ENCODE measurements at places on chromosomes 1 and 21.

GRCh38 chr21:25999921-26000582, 170.5 kb downstream of the APP start:
- no peak for DNase-seq

DNA sequence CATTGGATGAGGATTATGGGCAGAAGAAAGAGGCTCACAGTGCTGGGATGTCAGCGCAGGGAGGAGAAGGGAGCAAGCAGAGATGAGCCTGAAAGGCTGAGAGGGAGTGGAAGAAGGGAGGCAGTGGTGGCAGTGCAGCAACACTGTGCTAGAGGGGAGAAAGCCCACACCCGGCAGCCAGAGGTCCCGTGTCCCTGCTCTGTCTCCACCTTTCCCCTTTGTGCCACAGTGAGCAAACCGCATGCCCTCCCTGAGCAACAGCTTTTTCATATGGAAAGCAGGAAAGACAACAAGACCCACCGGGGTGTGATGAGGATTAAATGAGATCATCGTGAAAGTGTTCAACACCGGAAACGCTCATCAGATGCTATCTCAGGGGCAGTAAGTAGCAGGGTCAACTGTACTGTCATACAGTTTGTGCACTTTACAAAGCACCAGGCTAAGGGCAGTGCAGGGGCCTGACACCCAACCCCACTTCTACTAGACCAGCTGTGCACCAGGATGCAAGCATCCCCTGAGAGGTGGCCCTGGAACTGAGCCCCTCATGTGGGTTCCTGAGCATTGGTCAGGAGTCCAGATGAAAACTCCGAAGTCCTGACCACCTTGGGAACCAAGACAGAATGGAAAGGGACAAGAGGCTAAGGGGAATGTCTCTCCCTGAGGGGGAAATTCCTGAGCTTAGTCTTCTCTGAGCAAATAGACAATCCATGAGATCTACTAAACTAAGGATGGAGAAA, 9.1 kb downstream of the NHLH1 start:
- DNase-seq = no peak

GRCh38 chr21:21002153-21002552, 3.9 kb downstream of the NCAM2 start:
- DNase-seq = no peak

- DNase-seq = no peak
These were observed 17.5 kb downstream of the DIO1 start for GRCh38 chr1:53911442-53911841.

DNA sequence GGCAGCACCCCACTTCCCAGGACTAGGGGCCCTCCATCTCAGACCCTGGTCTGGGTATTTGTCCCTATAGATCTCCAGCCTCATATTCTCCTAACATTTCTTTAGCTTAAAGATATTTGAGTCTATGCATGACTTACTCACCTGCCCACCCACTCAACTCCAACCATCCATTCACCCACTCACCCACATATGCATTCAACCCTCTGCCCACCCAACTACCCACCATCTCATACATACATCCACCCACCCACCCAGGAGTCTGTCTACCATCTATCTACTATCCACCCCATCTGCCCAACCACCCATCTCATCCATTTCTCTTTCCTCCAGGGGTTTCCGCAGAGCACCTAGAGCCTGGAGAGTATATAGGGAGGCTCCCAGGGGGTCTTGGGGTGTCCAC, 42.7 kb downstream of the FAAH start:
- no peak for DNase-seq

DNA sequence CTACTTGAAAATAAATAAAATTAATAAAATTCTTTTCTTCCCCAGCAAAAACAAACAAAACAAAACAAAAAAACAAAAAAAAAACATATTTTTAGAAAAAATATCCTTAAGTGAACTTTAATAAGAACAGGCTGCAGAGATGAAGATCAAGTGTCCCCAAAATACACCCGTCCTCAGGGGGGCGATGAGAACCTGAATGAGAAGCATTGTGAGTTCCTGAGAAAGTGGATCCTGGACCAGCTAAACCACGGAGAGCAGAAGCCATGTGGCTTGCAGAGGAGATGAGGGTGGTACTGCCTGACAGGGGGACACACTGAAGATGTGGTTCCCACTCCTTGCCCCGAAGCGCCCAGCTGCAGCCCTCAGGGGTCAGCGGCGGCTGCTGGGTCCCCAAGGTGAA, 89.3 kb downstream of the ITPKB start:
- DNase-seq = no peak

GRCh38 chr1:161100556-161100955, 2.4 kb downstream of the KLHDC9 start:
- no peak for DNase-seq

DNA sequence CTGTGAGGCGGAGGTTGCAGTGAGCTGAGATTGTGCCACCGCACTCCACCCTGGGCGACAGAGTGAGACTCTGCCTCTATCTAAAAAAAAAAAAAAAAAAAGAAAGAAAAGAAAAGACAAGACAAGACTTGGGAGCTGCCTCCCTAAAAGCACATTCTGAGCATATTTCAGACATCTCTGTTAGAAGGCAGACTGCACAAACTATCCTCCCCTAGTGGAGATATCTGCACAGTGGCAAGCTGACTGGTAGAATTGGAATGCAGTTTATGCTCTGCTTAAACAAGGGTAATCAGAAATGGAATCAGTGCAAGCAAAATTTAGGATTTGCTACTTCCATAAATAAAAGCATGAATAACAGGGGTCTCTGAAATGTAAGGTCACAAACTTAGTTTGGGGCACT, 31.8 kb downstream of the GNG4 start:
- no peak for DNase-seq

DNA sequence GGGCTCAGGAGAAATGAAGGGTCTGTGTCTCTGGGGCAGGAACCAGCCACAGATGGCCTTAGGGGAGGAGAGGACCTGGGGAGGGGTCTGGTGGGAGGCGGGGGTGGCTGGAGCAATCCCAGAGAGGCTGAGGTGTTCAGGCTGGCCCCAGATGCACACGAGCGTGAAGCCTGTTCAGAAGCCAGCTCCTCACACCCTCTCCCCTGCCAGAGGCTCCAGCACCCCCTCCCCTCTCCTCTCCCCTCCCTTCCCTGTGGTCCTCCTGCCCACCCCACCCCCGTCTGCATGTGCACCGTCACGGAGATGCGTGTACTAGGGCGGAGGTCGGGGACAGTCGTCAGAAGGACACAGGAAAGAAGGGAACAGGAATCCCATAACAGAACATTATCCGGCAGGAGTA, 115.0 kb upstream of the COL6A1 start:
- DNase-seq = no peak

DNA sequence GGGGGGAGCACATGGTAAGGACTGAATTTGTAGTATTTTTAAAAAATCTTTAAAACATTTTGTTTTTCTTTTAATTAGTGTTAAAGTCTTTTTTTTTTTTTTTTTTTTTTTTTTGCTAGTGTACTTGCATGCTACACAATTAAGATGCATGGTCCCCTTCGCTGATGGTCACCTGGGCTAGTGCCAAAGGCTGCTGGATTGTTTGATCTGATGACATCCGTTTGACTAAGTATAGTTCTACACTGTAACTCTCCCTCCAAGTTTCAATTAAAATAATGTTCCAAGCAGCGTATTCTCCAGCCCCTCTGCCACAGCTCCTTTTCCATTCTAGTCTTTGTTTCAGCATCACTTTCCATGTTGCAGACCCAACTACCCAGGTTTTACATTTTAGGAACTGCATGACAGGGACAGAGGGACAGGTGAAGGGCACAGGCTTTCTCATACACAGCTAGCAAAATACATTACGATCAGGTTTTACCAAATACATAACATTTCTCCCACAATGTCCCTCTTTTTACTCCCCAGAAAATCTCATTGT, 852 bp upstream of the RAVER2 start:
- DNase-seq = no peak

DNA sequence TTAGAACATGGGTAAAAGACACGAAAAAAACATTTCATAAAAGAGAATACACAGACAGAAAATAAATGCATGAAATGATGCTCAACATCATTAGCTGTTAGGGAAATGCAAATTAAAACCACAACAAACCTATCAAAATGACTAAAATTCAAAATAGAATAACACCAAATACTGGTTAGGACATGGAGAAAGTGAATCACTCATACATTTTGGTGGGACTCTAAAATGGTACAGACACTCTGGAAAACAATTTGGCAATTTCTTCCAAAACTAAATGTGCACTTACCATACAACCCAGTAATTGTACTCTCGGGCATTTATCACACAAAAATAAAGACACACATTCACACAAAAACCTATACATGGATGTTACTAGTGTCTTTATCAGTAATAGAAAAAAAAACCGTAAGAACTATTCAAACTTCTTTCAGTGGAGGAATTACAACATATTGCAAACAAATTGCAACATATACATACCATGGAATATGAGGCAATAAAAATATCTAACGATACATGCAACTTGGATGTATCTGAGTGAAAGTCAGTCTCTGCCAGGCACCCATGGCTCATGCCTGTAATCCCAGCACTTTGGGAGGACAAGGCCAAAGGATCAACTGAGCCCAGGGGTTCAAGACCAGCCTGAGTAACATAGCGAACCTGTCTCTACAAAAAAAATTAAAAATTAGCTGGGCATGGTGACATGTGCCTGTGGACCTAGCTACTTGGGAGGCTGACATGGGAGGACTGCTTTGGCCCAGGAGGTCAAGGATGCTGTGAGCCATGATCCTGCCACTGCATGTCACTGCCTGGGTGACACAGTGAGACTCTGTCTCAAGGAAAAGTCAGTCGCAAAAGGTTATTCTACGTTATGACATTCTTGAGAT, 19.6 kb downstream of the HSF2BP start:
- no peak for DNase-seq

DNA sequence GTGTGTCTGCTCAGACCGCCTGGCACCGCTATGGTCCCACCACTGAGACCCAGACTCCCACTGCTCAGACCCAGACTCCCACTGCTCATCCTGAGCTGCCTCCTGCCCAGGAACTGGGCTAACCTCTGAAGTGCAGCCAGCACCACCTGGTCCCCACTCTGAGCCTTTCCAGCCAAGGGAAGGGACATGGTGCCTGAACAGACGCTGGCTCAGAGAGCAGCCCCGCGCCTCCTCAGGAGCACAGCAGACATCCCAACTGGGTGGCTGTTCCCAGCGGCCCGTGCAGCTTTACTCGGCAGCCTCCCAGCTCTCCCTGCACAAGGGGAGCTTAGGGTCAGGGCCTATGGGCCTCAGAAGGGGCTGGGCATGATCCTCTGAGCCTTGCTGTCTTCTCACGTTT, 27.8 kb upstream of the CNTN2 start:
- DNase-seq = no peak

DNA sequence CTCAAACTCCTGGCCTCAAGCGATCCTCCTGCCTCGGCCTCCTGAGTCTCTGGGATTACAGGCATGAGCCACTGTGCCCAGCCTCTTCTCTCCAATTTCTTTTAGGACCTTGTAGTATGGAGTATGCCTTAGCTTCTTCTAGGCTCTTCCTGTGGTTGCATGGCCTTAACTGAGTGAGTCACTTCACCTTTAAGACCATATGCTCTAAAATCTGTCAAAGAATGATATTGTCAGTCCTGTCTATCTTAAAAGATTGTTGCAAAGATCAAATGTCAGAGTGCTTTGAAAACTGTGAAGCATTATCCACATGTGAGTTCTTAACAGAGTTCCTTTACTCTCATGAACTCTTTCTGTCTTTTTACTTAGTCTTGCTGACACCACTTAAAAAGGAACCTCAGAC, 37.2 kb downstream of the ATP2B4 start:
- DNase-seq = no peak

DNA sequence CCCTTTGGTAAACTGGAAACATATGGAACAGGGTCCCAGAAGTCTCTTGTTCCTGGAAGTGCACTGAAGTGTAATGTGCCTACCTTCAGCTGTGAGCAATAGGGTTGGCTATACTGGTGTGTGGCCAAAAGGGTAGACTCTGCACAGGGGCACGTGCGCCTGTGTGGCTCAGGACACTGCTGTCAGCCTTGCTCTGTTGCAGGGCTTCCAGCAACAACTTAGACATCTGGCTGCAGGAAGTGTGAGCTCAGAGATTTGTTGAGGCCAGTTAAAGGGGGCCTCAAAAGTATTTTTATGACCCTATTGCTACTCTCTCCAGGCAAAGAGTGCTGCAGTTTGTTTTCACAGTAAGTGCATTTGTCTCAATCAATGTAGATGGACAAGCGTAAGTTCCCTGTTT, 7.5 kb downstream of the CTPS1 start:
- no peak for DNase-seq

- DNase-seq = no peak
These were observed 115.1 kb downstream of the SLC30A10 start for GRCh38 chr1:219813294-219813693.

GRCh38 chr1:68136187-68136586, 85.8 kb upstream of the DIRAS3 start:
- DNase-seq = no peak

DNA sequence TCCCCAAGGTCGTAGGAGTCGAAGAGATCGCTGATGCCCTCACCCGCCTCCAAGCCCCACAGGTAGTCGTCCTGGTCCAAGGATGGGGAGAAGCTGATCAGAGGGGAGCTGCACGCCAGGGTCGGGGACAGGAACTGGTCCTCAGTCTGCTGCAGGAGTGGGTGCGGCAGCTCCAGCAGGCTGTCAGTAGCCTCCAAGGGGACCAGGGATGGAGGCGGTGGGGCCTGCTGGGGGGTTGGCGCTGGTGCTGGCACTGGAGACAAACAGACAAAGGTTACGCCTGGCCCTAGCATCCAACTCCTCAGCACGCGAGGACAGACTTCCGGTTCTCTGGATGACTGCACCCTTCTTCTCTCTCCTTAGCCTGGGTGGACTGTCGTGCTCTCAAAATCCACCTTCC, 21.1 kb downstream of the E2F2 start:
- no peak for DNase-seq

DNA sequence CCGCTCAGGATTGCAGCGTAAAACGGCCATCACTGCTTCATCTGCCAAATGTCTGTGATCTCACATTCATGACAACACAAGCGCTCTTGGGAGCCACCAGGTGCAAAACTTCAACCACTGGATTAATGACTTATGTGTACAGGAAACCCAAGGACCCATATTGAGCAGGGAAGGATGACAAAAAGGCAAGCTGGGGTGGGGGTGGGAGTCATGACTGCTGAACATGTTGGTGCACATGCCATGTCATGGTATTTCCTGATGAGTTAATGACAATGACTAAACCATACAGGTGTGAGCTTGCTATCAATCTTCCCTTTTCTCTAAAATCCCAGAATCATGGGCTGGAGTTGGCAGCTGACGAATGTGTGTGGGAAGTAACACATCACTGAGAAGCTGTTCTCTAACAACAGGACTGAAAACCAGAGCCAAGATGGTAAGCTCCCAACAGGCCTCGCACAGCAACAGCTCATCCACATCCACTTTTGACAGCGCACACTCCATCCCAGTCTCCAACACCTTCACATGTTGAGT, 3.1 kb upstream of the SH2D5 start:
- no peak for DNase-seq

- DNase-seq = no peak
These were observed 60.7 kb downstream of the MORN1 start for GRCh38 chr1:2330519-2331199.

All from stimulated activated CD8-positive, alpha-beta memory T cell treated with anti-CD3 and anti-CD28 coated beads, Interleukin-4, amount 100 ng/mL, for 1 hour (primary cell).